Body of pancreas (tissue), 4 donors: ENCODE measurements at places on chromosomes 11 and 22. TPM values are rescaled to one million over a fixed set of nuclear protein-coding genes. Genes with fewer than 3 reads are reported as not detected.

SPI1 gene
- 7.5 TPM for total RNA-seq

DNA sequence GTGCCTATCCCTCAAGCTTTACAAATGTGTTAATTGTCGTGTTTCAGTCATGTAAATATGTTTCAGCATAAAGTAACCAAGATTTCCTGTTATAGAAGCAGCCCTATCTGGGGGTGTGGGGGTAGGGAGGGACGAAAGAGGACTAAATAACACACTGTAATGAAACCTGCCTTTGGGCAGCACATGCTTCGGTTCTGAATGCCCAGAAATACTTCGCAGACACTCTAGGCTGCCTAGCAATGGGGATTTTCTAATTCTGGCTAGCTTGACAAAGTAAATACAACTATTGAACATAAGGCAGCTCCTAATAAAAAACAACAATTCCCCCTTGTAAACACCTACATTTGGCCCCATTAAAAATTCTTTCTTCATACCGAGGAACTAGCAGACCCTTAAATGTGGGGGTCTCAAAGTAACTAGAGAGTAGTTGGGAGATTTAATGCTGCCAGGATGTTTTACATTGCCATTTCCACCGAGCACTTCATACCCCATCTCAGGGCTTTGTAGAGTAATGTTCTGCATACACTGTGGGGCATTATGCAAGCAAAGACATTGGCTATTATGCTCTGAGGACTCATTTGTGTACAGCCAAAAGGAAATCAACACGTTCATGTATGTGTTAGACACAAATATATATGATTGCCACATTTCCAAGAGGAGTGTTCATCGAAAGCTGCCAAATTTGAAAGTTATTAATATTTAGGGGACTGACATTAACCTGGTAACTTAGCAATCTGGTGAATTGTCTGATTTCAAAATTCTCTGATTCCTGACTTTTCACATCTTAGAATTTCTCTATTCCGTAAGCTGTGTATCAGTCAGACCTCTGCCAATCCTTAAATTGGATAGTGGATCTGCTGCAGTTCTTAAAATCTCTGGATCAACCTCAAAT, 42.1 kb downstream of the PAX6 start:
- no peak for DNase-seq

TIMP3 gene
- total RNA-seq = 280 TPM

GRCh38 chr11:131942878-131943277, 572.5 kb downstream of the NTM start:
- no peak for DNase-seq

DNA sequence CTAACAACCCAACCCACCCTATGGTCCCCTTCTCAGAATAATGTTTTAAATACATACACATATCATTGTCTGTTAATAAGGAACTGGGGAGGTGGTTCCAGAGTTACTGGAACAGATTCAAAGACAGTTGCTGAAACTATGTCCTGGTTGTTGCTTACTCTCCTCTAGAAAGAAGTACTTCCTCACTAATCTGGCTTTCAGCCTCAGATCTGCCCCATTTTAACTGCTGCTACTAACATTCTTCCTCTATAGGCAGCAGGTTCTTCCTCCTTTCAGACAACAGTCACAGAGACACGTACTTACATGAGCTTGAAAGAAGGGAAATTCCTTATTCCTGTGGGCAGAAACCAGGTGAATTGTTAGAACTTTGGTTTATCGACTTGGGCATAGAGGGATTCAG, 8.1 kb upstream of the NEU3 start:
- DNase-seq = no peak

HSPB2 gene
- not detected for total RNA-seq

DNA sequence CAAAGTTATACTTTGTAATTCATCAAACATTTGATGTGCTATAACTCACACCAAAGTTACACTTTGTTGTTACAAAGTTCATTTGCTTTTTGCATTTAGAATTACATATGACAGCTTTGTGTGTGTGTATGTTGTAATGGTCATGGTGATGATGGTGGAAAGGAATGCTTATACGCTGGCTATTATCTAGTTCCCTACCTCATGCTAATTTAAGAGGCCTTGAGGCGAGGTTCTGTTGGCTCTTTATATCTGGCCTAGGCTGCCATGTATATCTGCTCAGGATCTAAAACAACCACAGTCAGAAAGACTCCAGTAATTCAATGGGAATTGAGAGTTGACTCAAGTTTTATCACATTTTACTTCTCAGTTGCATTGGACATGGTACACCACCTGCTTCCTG, 123.4 kb downstream of the SLC17A6 start:
- no peak for DNase-seq

LARGE2 gene
- total RNA-seq = 14.5 TPM

DNA sequence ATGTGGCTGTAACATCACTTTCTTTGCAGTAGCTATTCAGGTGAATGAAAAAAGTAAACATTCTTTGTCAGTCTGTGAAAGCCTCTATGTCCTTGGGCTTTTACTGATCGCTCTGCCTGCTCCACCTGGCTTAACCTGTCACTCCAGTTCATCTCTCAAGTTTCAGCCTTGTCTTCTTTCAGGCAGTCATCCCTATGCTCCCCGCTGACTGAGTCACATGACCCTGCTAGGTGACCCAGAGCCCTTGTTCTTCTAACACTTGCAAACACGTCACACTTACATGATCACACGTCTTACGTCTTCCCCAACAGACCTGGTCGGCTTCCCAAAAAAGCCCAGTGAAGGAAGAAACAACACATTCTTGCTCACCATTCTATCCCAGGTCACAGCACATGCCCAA, 499.3 kb upstream of the TENM4 start:
- no peak for DNase-seq

- no peak for DNase-seq
Observed at GRCh38 chr11:8231979-8232378, 31.7 kb downstream of the LMO1 start.

DNA sequence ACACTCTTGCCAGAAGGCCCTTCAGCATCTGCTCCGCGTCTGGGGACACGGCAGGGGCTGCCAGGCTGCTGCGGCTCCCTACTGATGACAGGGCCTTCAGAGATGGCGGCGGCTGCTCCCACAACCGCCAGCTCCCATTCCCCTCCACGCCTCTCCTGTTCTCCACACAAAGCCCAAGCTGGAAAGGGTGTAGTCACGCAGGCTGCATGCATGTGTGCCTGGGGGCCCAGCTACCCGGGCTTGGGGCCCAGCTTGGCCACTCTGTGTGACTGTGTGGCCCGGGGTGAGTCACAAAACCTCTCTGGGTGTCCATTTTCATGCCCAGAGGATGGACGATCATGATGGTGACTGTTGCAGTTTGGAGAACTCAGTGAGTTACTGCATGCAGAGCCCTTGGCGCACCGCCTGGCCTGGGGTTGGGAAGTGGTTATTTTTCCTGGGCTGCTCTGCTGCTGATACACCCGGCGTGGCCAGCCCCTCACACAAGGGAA, 31.7 kb upstream of the PARVB start:
- DNase-seq = no peak

DNA sequence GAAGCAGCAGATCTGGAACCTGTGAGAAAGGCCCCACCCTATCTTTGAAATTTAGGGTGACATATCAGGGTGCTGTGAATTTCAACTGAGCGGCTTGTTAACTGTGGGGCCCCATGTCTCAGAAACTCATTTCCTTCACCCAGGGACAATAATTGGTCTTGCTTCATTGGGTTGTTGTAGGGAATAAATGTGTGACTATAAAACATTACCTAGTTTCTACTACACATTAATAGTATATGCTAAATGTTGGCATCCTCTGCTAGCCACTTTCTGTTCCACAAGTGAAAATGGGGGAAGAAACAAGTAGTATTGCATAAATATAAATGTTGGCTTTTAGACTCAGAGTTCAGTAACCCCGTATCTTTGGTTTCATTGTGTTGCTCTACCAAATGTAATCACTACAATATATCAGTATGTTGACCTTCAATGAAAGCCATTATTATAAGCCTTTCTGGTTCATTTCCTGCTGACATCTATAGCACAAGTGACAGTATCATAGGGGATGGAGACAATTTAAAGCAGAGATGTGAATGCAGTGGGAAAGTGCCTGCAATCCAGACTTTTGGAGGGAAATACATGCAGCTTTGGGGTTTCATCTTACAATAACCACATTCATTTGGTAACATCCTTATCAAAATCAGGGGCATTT, 905.5 kb upstream of the RAG2 start:
- no peak for DNase-seq

- no peak for DNase-seq
Observed at GRCh38 chr11:745428-745827, 1.8 kb upstream of the TALDO1 start.

- DNase-seq = peak; percentile 60
Observed at GRCh38 chr11:65489035-65489705, 9.7 kb upstream of the MALAT1 start.

KCTD17 gene
- total RNA-seq = 8.3 TPM

SCGB1C1 gene
- total RNA-seq = not detected

DNA sequence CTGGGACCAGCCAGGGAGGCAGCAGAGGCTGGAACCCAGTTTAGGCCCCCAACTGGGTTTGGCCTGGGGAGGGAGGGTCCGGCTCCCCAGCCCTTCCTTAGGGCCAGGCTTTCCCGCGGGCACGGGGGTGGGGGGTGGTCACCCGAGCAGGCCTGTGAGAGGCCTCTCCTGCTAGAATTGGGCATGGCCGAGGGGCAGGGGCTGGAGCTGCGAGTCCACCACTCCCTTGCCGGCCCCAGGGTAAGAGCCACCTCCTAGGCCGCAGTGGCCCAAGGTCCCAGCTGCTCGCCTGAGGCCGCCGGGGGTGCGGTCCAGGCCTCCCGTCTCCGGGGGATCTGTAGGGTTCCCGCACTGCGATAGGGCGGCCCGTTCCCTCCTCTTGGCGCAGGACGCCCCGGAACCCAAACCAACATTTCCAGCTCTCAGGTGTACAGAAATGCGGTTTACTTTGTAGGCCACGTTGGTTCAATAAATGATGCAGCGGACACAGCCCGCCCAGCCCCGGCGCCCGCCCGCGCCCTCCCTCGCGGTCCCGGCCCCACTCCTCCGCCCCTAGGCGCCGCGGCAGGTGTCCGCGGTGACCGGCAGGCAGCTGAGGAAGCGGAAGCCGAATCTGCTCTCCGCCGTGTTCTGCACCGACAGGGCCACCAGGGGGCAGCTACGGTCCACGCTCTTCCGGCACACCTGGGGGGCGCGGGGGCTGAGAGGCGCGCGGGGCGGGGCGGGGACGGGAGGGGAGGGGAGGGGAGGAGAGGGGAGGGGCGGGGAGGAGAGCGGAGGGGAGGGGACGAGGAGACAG, 5.9 kb downstream of the LMNTD2 start:
- peak; percentile 80 for DNase-seq

DNA sequence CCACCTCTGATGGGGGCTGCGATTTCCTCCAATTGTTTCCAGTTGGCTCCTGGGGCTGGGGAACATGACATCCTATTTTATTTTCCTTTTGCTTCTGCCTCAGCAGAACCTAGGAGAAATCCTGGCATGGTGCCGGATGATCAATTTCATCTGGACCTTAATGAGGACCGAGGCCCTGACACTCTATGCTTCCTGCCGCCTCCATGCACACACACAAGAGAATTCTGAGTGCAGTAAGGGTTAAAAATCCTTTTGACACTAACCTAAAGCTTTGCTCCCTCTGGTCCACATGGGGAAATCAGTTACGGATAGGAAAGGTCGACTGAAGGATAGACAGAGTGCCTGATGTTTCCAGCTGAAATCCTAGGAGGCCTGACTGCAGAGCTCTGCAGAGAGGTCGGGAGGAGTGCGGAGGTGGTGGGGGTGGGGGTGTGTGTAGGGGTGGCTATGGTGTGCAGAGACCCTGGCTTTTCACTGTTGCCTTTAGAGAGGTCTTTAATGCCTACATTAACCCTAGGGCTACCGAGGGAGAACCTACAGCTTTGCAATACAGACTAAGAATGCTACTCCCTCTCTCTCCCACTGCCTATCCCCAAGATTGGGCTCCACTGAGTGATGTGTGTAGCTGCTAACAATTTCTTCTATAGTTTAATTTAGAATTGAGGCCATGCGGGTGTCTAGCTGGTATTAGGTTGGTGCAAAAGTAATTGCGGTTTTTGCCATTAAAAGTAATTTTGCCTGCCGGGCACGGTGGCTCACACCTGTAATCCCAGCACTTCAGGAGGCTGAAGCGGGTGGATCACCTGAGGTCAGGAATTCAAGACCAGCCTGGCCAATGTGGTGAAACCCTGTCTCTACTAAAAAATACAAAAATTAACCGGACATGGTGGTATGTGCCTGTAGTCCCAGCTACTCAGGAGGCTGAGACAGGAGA, 53.6 kb upstream of the INCENP start:
- peak; percentile 21 for DNase-seq

SLC17A6 gene
- not detected for total RNA-seq

DNA sequence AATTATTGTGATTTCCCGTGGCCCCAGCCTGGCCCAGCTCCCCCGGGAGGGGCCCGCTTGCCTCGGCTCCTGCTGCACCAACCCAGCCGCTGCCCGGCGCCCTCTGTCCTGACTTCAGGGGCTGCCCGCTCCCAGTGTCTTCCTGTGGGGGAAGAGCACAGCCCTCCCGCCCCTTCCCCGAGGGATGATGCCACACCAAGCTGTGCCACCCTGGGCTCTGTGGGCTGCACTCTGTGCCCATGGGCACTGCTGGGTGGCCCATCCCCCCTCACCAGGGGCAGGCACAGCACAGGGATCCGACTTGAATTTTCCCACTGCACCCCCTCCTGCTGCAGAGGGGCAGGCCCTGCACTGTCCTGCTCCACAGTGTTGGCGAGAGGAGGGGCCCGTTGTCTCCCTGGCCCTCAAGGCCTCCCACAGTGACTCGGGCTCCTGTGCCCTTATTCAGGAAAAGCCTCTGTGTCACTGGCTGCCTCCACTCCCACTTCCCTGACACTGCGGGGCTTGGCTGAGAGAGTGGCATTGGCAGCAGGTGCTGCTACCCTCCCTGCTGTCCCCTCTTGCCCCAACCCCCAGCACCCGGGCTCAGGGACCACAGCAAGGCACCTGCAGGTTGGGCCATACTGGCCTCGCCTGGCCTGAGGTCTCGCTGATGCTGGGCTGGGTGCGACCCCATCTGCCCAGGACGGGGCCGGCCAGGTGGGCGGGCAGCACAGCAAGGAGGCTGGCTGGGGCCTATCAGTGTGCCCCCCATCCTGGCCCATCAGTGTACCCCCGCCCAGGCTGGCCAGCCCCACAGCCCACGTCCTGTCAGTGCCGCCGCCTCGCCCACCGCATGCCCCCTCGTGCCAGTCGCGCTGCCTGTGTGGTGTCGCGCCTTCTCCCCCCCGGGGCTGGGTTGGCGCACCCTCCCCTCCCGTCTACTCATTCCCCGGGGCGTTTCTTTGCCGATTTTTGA, 3.3 kb upstream of the ANKRD13D start:
- DNase-seq = peak; percentile 9

ALG9 gene
- 60.3 TPM for total RNA-seq

GRCh38 chr11:2847561-2847960, 38.0 kb downstream of the CDKN1C start:
- peak; percentile 45 for DNase-seq

DNA sequence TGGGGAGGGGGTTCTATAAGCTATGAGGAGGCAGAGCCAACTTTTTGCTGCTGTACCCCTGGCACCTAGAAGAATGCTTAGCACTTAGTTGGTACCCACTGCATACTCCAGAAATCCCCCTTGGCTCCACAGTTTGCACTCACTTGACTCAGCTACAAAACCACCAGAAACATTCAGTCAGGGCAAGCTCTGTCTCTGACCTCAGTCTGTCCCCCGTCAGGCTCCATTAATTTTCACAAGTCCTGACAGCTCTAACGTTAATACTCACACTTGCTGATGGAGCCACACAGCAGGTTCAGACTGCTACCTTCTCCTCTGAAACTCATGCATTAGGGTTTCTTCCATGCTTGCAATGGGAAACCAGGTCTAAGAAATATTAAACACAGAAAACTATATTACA, 81.7 kb downstream of the MPPED2 start:
- DNase-seq = no peak

GRCh38 chr11:12680246-12680939, 6.2 kb downstream of the TEAD1 start:
- peak; percentile 91 for DNase-seq
